ENCODE measurements at places on chromosomes 3 and 15.
A peak's percentile ranks its signal among the peaks of the same experiment; 100 is the strongest.

- no peak for DNase-seq
These were observed 60.7 kb downstream of the ST3GAL6 start for GRCh38 chr3:98823791-98824190.

GRCh38 chr3:29577250-29577649 lies 296.4 kb downstream of the RBMS3 start:
- DNase-seq: no peak

DNA sequence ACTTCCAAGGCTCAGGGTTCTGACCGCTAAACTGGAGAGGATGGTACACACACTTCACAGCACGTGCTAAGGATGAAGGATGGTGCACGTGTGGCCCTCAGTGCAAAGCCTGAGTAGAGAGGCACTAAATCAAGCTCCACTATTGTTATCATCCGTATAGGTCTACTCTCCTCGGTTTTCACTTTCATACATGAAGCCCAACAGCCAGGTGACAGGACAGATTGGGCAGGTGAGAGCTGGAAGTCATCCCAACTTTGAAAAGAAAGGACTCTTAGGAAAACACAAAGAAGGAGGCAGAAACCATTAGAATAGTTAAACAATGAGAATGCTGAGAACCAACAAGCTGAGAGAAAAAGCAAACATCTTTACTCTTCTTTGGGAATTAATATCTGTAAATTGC lies 21.1 kb downstream of the MAGI1 start:
- DNase-seq: no peak

- DNase-seq: peak; percentile 49
These were observed 1.2 kb downstream of the PHC3 start for GRCh38 chr3:170180079-170180907.

DNA sequence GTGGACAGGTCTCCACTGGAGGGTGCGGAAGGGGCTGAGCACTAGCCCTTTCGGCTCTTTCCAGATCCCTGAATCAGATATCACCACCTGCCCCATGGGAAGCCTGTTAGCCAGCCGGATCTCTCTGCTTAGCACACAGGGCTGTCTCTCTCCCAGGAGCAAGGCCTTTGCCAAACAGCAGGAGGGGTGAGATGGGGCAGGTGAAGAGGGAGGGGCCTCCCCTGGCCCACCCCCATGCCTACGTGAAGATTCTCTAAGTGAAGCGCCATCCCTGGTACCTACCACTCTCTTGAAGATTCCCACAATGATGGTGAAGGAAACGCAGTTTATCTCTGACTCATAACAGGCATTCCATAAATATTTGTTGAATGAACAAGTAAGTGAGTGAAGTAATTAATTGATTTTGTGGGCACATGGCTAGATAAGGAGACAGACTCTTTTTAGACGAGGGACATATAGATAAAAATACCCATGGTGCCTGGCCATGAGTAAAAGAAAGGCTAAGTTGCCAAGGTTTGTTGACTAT lies 19.6 kb upstream of the HCN4 start:
- no peak for DNase-seq

Data from RPMI8226 (cell line).